ENCODE measurements at places on chromosomes 11 and 22.
A peak's percentile ranks its signal among the peaks of the same experiment; 100 is the strongest.

DNA sequence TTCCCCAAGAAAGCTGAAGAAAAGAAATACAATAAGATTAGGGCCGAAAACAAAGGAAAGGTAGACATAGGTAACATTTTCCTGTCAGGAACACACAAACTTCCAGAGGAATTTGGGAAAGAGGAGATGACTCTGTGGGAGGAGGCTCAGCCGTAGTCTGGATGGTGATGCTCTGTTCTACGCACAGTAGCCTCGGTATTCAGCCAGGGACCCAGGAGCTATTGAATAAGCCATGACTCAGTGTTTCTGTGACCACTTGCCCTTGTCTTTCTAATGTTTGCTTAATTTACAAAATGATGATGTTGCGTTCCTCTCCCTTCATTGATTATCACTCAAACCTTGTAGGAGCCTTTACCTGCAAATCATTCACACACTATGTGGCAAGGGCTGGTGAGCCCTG, 745.0 kb downstream of the NTM start:
- no peak for DNase-seq

GRCh38 chr11:130647371-130647770, 198.9 kb downstream of the ADAMTS15 start:
- no peak for DNase-seq

- no peak for DNase-seq
Observed at GRCh38 chr22:24201681-24202614, 20.7 kb downstream of the SUSD2 start.

DNA sequence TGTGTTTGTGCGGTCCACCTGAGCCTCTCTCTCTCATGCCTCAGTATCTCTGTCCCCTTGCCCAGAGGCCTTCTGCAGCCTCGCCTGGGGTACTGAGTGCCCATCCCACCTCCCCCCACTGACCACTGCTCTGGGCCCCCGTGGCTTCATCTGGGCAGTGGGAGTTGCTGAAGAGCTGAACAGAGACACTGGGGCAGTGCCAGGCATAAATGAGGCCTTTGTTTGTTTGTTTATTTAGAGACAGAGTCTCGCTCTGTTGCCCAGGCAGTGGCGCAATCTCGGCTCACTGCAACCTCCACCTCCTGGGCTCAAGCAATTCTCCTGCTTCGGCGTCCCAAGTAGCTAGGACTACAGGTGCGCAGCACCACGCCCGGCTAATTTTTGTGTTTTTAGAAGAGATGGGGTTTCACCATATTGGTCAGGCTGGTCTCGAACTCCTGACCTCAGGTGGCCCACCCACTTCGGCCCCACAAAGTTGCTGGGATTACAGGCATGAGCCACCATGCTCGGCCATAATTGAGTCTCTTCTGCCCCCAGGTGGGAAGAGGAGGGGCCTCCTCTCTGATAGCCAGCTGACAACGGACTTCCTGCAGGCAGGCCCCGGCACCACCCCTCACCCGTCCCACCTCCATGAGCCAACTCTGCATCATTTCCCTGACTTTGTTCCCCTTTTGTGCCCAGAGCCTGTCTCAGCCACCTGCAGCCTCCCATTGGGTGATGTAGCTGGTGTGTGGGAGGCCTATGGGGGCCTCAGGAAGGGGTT, 9.3 kb downstream of the CRYBB3 start:
- no peak for DNase-seq

DNA sequence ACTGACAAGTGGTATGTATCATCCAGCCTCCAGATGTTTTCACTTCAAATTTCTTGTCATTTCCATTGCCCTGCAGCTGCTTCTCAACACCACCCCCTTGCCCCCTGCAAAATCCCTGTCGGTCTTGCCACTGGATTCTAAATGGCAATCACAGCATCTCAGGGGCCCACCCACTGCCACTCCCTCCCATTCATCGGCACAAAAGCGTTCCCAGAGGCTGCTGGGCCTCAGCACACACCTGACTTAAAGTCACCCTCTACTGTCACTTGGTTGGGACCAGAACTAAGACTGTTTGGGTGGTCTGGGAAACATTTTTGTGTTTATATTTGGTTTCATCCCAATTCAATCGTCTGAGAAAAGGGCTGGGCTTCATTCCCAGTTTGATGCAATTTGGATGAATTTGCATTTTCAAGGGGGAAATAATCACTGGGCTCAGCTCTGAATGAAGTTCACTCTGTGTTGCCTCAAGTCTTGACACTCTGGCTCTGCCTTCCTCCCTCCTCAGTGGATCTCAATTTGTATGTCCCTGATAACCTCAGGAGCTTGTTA, 27.1 kb downstream of the SYT13 start:
- no peak for DNase-seq

- DNase-seq, result no peak
Observed at GRCh38 chr11:47550288-47551047, 2.5 kb downstream of the CELF1 start.

- DNase-seq, result no peak
Observed at GRCh38 chr11:126599217-126599897, 243.9 kb downstream of the ST3GAL4 start.

- no peak for DNase-seq
Observed at GRCh38 chr22:44814266-44815098, 62.1 kb downstream of the ARHGAP8 start.

DNA sequence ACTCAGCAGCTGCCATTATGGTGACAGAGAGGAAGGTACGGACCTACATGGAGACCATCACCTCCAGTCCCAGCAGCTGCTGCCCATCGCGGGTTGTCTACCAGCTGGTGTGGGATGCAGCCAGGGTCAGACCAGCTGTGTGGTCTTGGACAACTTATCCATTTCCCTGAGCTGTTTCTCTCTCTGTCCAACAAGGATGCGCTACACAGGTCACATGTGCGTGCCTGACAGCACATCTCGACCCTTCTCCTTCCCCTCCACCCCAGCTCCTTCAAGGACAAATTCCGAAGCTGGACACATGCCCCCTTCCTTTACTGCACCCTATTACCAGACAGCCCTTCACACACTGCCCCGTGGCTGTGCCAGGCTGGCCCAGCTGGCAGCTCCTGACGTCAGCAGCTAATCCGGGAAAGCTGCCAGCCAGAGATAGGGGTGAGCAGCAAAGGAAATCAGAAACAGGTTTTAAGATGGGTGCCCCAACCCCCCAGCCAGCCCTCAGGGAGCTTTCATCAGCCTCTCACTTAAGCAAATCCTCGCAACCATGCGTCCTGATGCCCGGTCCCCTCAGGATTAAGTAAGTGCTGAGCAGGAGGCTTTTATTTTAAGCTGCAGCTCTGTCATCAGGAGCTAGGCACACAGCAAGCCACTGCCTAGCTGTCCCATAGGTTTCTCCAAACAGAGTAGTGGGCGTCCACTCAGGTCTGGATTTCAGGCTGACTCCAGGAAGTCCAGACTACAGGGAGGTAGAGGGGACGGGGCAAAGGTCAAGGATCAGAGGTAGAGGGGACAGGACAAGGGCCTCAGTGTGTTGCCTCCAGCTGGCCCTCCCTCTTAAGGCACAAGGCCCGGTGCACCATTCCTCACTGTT, 20.3 kb downstream of the TEF start:
- DNase-seq, result no peak

DNA sequence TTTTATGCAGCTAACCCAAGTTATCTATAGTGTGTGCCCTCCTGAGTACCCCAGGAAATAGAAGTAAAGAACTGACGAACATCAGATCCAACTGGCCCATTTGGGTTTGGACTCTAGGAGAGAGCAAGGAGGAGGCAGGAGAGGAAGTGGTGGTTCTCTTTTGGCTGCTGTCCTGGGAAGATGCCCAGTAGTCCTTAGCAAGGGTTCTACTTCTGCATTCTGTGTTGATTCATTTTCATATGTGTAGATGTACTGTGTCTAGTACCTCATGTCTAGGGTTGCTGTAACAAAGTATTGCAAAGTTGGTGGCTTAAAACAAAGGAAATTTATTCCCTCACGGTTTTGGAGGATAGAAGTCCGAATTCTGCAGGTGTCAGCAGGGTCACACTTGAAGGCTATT, 6.6 kb upstream of the MMP27 start:
- DNase-seq, result no peak

DNA sequence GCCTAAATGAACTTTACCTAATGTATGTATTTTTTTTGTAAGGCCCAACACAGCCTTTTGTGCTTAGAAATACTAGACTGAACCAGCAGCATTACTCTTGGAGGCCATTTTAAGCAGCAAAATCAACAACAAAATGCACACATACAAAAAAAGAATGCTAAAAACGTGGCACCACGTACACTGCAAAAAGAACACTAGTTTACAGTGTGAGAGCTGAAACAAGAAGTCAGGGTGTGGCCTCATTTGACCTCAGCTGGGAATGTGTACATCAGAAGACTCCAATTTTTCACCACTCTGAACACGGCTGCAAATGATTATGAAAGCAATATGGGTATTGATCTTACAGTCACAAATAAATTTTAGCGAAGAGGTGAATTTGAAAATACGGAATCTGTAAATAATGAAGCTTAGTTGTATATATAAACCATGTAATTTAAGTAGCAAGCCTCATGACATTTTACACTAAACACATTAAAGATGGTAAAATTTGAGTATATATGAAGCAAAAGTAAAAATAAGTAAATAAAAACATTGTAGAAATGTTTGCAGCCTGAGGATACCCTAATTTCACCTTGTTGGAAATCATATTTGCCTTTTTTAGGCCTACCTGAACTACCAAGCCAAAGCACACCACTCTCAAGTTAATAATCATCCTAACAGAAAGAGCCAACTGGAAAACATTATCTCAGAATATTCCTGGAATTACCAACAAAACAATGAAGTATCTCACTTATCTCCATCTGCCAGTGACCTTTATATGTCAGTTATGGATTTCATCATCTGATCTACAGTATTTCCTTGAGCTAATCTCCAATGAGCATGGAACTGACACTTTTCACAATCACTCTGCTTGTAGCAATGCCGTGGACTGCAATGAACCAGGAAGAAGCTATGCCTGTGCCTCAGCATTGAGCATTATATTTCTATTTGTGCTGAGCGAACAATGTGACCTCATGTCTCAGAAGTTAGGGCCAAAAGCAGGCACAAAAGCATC, 319.5 kb upstream of the FAT3 start:
- DNase-seq, result no peak

- no peak for DNase-seq
Observed at GRCh38 chr11:72008728-72009127, 10.0 kb downstream of the IL18BP start.

DNA sequence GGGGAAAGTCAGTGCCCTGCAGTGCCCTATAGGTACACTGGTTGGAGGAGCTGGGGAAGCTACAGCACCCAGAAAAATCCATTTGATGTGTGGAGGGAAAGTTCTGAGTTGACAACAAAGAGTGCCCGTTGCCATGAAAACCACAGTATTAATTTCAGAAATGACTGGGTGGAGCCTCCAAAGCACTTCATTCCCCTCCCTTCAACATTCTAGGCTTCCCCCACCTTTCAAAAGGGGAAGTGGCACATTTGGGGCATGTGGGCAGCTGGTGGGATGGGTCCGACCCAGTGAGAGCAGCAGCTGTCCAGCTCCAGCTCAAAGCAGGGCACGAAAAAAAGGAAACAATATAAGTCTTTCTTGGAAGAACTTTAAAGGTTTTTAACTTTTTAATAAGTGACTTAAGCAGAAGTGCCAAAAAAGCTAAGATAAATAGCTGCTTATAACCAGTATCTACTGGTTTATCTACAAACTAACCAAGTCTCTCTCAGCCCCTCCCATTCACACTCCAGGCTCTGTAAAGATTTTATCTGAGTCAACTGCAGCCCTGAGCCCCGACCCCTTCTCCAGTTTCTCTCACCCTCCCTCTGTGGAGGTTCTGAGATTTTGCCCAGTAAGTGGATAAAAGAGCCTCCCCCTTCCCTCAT, 9.0 kb upstream of the AHNAK start:
- DNase-seq, result no peak

- DNase-seq, result no peak
Observed at GRCh38 chr11:2576111-2576510, 123.7 kb downstream of the KCNQ1OT1 start.

DNA sequence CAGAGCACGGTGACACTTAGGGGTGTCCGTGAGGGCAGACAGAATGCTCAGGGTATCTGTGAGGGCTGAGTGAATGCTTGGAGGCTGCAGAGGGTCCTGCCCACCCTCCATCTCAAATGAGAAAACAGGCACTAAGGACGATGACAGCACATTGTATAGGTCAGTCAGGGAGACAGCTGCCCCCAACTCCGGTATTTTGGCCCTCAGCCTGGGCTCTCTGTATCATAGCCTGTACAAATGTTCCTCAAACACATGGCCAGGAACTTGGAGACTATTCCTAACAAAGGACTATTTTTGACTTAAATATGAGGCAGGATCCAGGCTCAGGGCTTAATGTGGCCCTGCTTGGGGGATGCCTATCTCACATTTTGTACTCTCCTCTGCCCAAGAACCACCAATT, 145.4 kb downstream of the OPCML start:
- no peak for DNase-seq

- peak; percentile 39 for DNase-seq
Observed at GRCh38 chr11:20669820-20670684, 666 bp downstream of the NELL1 start.

- DNase-seq, result no peak
Observed at GRCh38 chr11:69810289-69811118, 8.7 kb downstream of the FGF3 start.

DNA sequence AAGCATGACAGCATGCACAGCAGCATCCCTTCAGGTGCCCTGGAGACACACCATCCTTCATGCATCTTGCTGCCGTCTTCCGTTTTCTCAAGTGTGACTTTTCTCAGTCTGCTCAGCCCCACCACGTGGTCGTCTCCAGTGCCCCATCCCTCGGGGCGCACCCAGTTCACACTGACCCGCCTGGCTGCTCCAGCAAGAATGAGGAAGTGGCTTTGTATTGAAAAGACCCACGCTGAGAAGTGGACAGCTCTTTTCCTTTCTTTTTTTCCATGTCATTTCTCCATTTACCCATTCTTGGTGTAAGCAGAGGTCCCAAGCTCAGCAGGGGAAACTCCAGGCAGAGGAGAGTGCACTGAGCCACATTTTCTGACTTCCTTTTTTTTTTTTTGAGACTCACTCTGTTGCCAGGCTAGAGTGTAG, 14.5 kb downstream of the SERPINH1 start:
- no peak for DNase-seq

GRCh38 chr11:88104408-88104807, 70.8 kb downstream of the RAB38 start:
- DNase-seq, result no peak

DNA sequence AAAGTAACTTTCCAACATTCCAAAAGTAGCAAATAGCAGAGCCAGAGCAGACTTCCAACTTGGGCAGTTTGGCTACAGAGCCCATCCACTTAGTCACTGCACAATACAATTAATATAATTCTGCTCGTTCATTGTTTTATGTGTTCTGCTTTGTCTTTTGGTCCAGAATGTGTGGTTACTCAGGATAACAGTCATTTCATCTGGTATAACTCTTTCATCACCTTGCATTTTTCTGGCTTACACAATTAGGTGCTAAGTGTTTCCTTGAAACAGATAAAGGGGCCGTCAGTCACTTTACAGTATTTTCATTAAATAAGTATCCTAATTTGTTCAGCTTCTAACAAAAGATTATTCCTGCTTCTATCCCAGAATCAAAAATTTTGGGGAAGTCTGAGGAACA, 87.2 kb downstream of the LARGE2 start:
- no peak for DNase-seq
